Progenitor cell of endocrine pancreas (in vitro differentiated cells): ENCODE measurements at places on chromosomes 6 and 20. TPM values are rescaled to one million over a fixed set of nuclear protein-coding genes. Genes with fewer than 3 reads are reported as not detected.

The RIPOR3 gene
- total RNA-seq, result 0.29 and 0.31 TPM in 2 replicates

The FOXC1 gene
- total RNA-seq, result 0.46 and 1.1 TPM in 2 replicates

The ADGB gene
- total RNA-seq, result 0.04 TPM in 1 of 2 replicates, not detected in the other

The OR2H1 gene
- total RNA-seq, result not detected in 2 replicates

The RAET1L gene
- not detected in 2 replicates for total RNA-seq

The SCUBE3 gene
- total RNA-seq, result 31.1 and 35.3 TPM in 2 replicates

- no peak for DNase-seq
Measured at GRCh38 chr6:17585766-17586490, 14.2 kb upstream of the FAM8A1 start.

DNA sequence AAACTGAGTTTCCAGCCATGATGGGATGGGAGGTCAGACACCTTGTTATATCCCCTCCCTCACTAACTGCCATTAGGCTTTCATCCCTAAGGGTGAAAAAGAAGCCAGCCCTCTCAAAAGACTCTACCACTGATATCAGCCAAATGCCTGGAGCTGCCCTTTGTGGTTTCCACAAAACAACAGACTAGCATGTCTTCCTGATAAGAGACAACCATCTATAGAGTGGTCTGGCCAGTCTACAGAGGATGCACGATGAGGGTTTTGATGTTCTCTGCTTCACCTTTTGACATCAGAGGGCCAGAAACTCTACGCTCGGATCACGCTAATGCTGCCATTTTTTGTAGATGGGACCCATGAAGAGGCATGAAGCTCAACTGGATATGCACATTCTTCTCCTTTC lies 61.7 kb upstream of the ARHGAP18 start:
- no peak for DNase-seq

GRCh38 chr20:45469336-45470261 lies at the start of gene WFDC2:
TSS of gene WFDC2 (plus strand) at chr20:45469753. CDS start at chr20:45469782, 29 bp downstream.
- DNase-seq, result peak; percentile 55

DNA sequence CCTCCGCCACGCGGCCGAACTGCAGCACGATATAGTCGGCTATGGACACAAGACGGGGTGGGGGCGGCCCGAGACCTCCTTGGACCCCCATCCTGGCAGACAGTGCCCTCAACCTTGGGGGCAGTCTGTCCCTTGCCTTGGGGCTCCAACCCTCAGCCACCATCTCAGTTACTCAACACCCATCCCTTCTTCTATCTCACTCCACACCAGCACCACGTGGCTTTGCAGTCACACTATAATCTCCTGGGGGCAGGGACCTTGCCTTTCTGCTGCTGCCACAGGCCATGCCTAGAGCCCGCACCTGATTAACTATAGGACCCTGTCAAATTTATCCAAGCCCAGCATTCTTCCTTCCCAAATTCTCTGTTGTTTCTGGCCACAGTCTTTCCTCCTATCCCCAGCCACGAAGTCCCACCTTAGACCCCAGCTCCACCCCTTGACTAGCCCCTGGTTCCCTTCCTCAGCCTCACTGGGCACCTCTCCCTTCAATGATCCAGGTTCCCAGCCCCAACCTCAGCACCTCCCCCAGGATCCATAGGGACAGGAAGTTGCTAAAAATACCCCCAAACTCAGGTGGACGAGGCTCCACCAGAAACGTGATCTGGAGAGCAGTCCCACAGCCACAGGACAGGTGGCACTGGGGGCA lies 1.7 kb upstream of the TEAD3 start:
- DNase-seq, result no peak

- no peak for DNase-seq
Measured at GRCh38 chr6:139779988-139780774, 405.7 kb upstream of the CITED2 start.

- no peak for DNase-seq
Measured at GRCh38 chr6:89284963-89285735, 29.9 kb downstream of the GABRR2 start.

DNA sequence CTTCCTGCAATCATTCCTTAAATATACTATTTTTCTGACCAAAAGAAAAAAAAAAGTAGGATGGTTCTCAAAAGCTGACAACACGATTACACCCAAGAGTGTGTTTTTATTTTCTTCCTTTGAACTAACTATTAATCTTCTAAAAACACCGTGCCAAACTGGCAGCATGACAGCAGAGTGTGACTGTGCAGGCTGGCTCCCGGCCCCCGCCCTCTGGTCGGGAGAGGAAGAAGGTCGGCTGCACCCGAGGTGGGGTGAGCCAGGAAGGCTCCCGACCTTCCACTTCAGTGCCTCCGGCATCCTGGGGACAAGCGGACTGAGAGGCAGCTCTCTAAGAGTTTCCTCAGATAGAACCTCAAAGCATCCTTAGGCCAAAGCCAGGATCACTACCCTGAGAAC lies 29.2 kb downstream of the SLC22A23 start:
- no peak for DNase-seq

- no peak for DNase-seq
Measured at GRCh38 chr20:49320460-49320859, 42.6 kb upstream of the ZNFX1 start.

DNA sequence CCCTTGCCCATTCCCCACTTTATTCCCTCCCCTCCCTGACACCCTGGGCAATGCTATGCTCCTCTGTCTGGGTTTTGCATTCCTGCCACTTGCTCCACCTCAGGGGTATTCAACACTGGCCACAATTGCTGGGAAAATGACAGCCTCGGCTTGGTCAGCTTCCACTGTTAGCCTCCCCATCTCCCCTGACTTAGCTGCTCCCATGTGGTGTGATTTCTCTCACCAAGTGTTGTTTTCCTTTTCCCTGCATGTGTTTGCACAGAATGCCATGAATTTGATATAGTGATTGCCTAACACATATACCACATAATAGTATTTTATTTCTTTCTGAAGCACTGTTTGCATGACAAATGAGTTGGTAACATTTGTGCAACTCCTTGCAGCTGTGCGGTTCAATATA lies 1.4 kb upstream of the LEMD2 start:
- no peak for DNase-seq

DNA sequence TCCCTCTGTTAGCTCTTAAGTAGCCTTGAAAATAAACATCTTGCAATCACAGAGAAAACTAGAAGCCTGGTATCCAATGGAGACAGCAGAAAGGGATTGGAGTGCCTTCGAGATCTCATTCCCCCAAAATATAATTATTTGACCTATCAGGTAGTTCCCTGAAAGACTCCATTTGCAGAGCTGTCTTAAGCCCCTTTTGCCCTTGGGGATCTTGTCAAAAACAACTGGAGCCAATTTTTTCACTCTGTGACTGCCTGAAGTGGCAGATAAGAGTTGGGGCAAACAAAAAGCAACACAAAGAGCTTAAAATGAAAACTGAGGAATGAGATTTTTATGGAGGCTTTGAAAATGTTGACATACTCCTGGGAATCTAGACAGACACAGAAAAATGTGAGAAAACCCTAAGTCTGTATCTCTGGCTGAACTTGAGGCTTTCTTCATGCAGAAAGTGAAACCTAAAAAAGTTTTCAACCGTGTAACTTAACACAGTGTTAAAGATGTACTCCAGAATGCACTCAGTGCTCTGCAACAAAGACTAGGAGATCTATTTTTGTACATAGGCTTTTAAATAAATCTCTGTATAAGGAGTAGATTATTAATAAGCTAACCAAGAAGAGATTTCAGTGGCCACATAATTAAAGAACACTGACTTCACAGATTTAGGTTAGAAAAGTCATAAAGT lies 971.1 kb upstream of the MAN1A1 start:
- DNase-seq, result no peak

DNA sequence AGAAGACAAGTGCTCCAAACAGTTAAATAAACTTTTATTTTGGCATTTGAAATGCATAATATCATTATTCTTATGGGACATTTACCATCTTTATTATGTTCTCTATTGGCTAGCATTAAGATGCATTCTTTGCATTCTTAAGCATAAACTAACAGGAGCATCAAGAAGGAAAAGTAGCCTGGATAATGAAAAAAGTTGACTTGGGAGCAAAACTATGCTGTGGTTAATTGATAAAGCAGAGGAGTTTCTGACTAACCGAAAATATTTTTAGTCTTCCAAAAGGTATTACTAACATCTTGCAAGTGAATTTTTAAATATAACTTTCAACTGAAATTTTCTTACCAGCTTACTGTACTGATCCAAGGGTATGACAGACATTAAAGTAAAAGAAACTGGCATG lies 140.3 kb downstream of the FLRT3 start:
- no peak for DNase-seq

- DNase-seq, result no peak
Measured at GRCh38 chr20:11266571-11266970, 592.8 kb upstream of the JAG1 start.

- DNase-seq, result no peak
Measured at GRCh38 chr6:139549561-139550070, 175.2 kb upstream of the CITED2 start.

DNA sequence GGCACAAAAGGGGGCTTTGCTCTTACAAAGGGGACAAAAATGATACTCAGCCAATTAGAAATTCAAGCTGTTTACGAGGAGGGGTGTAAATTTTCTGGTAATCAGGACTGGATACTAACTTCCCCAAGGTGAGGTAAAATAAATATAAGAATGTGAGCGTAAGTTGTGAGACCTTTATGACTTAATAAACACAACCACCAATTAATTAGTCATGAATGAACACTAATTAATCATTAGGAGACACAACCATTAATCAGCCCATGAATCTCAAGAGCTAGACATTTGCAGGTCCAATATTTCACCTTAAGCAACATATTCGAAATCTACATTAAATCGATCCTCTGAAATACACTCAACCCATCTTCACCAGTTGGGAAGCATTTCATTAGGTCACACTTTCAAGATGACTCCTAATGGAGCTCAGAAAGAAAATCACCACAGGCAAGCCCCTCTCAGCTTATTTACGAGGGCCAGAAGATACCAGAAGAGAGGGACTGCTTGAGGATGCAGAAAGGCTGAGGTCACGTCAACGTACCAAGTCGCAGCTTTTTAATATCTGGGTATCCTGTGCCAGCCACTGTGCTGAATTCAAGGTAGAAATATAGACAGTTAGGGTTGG lies 2.7 kb downstream of the ADTRP start:
- DNase-seq, result no peak

- no peak for DNase-seq
Measured at GRCh38 chr6:153858529-153858928, 180.5 kb upstream of the OPRM1 start.

- DNase-seq, result no peak
Measured at GRCh38 chr6:92341201-92341600, 1078.2 kb downstream of the EPHA7 start.
